ENCODE measurements at places on chromosomes 4 and X.

GRCh38 chrX:119228512-119229252 lies 7.4 kb upstream of the PGRMC1 start:
- peak; percentile 94 for DNase-seq

- DNase-seq = no peak
These were observed 14.9 kb downstream of the RPS3A start for GRCh38 chr4:151114338-151114737.

DNA sequence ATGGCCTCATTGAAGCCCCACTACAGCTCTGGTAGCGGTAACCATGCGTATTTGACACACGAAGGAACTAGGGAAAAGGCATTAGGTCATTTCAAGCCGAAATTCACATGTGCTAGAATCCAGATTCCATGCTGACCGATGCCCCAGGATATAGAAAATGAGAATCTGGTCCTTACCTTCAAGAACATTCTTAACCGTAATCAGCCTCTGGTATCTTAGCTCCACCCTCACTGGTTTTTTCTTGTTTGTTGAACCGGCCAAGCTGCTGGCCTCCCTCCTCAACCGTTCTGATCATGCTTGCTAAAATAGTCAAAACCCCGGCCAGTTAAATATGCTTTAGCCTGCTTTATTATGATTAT lies 876 bp downstream of the HPRT1 start:
- DNase-seq = no peak

DNA sequence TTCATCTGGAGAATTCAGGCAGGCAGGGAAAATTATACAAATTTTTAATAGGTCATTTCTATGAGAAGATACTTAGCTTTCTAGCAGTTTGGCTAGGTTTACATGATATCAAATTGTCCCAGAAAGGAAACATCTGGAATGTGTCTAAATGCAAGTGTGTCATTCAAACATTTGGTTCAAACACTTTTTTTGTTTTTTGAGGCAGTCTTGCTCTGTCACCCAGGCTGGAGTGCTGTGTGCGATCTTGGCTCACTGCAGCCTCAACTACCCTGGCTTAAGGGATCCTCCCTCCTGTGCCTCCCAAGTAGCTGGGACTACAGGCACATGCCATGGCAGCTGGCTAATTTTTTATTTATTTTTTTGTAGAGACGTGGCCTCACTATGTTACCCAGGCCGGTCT lies 31.6 kb downstream of the SPARCL1 start:
- no peak for DNase-seq

- DNase-seq = no peak
These were observed 110.8 kb downstream of the CPZ start for GRCh38 chr4:8703401-8703696.

Data from fibroblast of the aortic adventitia (primary cell).